ENCODE measurements at places on chromosomes 13 and 19.

GRCh38 chr19:45099467-45100191, 6.7 kb downstream of the PPP1R37 start:
- DNase-seq, result no peak

DNA sequence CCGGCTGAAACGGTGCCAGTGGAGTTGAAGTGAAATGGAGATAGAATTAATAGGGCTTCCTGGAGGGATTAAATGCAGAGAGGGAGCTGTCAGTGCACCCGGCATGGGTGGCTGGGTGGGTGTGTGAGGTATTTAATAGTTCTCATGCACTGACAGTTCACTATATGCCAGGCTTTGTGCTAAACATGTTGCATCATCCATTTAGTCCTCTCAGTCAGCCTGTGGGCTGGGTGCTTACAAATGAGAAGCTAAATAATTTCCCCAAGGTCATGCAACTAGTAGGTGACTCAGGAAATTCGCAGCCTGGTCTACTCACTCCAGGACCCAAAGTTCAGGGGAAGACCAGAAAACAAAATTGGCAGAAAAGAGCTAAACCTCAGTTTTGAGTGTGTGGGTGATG, 63.5 kb upstream of the SPATA13 start:
- DNase-seq, result no peak

DNA sequence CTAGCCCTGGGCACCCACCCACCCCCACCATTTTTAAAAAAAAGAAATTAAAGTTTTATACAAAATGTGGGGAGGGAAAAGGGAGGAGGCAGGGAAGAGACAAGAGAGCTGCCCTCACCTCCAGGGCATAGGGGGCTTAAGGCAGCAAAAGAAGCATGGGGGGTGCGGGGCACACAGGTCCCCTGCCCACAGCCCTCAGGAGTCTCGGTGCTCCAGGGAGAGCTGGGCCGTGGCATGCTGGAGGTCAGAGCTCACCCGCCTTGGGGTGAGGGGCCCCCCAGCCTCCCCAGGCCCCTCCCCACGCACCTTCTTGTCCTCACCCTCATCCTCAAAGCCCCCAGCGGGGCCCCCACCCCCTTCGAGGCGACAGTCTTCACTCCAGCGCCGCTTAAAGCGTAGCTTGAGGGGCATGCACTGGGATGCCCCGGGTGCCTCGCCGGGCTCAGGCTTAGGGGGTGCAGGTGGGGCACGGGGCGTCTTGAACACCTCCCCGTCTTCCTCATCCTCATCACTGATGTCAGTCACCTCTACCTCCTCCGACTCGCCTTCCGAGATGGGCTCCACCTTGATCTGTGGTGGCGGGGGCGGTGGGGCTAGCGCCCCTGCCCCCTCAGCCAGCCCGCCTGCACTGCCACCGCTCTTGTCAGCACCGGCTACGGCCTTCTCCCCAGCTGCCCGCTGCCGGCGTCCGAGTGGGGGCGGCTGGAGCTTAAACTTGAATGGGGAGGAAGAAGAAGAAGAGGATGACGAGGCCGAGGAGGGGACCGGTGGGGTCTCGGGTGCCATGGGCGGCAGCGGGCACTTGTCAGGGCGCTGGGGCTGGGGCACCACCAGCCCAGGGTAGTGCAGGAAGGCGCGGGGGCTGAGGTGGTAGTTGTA, 6.1 kb upstream of the GSK3A start:
- no peak for DNase-seq

DNA sequence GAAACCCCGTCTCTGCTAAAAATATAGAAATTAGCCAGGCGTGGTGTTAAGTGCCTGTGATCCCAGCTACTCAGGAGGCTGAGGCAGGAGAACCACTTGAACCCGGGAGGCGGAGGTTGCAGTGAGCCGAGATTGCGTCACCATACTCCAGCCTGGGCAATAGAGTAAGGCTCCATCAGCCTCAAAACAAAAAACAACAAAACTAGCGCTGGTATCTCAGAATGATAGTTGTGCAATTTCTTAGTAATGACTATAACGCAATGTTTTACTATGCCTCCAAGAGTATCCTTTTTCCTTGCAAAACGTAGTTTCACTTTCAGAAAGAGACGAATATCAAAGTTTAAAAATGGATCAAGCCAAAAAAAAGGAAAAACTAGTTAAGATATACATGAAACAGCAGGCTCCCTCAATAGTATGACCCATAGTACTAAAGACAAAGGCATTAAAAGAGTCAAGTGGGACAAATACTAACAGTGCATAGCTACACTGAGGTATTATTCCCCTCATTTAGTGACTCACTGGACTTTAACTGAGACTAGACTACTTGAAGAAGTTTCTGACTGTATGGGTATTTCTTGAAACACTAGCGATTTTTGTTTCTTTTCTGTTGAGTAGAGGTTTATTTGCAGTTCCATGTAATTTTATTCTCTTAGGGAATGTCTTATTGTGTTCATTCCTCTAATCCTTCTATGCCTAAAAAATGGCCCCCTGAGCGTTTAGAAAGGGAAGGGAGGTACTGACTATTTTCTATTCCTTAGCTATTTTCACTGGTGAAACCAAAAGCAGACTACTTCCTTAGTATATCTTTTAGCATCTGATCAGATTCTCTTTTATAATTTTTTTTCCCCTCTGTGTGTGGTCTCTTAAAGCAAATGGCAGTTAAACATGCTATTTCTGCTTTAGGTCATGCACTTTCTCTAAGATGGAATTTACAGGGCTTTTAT, 10.4 kb upstream of the ITM2B start:
- DNase-seq, result no peak

- no peak for DNase-seq
Measured at GRCh38 chr19:33502521-33502920, 19.1 kb downstream of the PEPD start.

DNA sequence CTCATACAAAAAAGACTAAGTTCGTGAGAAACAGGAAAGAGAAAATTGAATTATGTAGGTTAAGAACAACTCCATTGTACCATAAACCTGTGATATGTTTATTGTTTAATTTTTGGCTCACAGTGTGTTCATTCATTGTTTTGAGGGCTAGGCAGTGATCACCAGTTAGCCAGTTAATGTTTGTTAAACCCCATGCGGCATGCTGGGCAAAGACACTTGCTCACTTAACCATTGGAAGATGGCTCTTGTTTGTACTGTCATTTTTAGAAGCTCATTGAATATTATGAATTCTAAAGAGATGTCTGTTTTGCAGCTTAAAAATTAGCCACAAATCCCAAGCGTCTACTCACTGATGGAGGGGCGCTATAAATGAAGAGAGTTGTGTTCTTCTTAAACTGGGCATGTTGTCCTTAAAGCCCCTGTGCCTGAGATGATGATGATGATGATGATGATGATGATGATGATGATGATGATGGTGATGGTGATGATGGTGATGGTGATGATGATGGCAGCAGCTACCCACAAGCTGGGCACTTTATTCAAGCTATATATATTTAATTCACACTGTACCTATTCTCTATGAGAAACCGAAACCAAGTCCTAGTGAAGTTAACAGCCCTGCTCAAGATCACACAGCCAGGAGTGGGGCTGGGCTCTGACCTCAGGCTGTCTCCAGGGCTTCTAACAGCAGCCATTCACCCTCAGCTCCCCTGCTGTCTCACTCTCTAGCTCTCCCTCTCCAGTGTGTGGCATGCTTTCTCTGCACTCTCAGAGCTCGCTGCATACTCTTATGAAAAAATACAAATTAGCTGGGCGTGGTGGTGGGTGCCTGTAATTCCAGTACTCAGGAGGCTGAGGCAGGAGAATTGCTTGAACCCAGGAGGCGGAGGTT, 169.1 kb downstream of the SHISA2 start:
- DNase-seq, result no peak

- no peak for DNase-seq
Measured at GRCh38 chr13:42394711-42395085, 122.7 kb downstream of the AKAP11 start.

GRCh38 chr19:38047049-38047438, 140.0 kb downstream of the SIPA1L3 start:
- DNase-seq, result no peak

GRCh38 chr19:18388100-18388959, 2.4 kb downstream of the GDF15 start:
- no peak for DNase-seq

DNA sequence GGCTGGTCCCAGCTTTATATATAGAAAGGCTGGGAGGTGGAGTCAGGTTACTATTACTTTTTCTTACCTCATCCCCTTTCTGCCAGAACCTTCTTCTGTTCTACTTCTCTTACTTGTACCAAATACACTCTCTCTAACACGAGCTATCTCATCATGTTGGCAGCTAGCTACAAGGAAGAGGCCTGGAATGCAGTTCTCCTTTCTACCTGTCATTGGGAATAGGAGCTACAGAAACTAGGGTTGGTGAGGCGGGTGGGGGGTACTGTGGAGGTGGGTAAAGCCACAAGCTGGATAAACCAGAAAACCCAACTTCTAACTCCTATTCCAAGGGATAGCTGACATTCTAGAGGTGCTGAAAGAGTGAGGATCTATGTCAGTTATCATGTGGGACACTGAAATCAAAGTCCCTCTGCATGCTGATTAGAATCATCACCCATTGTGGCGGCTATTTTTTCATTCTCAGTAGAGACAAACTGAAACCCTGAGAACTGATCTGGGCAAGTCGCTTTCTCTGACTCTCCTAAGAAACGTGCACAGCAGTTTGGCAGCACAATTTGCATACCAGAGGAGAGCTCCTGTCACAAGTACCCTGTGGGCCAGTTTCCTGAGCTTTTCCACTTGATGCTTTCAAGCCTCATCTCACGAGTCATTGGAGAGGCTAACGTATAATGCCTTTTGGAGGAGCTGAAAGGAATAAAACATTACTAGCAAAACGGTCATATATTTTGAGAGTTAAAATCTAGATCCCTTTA, 358.1 kb downstream of the ENOX1 start:
- no peak for DNase-seq

DNA sequence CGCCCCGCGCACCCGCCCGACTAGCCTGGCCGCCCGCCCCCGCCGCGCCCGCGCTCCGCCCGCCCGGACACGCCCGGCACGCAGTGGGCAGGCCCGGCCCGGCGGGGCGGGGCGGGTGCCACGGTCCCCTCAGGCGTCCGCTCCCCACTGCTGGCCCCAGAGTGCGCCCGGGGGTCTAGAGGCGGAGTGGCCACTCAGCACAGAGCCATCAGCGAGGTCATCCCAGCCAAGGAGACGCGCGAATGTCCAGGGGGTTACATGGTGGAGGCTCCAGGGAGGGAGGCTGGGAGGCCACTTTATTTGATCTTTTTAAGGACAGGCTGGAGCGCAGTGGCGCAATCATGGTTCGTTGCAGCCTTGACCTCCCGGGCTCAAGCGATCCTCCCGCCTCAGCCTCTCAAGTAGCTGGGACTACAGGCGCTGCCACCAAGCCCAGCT, 236 bp upstream of the TINCR start:
- no peak for DNase-seq

DNA sequence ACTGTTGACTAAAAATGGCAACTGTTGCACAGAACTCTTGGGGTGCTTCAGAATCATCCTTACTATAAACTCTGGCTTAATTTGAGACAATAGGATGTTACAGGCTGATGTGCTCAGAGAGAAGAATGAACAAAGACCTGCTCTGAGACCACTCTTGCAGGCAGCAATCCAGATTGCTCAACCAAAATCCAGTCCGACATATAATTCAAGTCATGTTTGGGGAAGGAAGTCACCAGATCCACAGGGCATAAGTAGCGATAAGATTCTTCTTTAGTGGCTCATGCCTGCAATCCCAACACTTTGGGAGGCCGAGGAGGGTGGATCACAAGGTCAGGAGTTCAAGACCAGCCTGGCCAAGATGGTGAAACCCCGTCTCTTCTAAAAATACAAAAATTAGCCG, 20.6 kb downstream of the MTMR6 start:
- DNase-seq, result no peak

DNA sequence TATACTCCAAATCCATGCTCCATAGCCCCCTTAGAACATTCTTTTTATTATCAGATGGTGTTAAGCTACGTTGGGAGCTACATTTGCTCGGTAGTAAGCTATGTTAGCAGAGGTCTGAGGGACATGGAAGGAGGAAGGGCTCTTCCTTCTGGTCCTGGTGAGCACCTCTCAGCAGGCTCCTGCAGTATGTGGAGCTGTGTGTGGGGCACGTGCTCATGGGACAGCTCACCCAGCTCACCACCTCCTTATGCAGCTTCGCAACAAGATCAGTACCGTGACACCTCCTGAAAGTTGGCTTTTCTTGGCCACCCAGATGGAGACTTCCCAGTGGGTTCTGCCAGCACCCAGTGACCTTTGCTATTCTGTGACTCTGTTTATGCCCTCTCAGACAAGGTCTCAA, 400.5 kb upstream of the SLC10A2 start:
- DNase-seq, result no peak

- no peak for DNase-seq
Measured at GRCh38 chr13:39963612-39964011, 308.1 kb downstream of the COG6 start.

GRCh38 chr13:100363874-100364273, 224.7 kb downstream of the GGACT start:
- peak; percentile 61 for DNase-seq

DNA sequence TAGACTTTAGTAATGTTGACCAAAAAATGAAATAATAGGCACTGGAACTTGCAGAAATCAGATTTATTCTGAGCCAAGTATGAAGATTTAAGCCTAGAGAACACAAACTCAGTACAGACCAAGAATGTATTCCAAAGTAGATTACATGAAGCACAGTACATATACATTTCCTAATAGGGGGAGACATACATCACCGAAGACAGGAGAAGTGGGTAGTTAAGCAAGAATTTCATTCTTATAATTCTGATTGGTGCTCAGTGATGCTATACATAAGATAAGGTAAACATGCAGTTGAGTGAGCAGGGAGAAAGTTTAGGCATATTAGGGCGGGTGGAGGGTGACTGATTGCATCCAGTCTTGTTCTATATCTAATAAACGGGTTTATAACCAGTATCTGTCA, 2218.8 kb downstream of the PCDH9 start:
- DNase-seq, result no peak

DNA sequence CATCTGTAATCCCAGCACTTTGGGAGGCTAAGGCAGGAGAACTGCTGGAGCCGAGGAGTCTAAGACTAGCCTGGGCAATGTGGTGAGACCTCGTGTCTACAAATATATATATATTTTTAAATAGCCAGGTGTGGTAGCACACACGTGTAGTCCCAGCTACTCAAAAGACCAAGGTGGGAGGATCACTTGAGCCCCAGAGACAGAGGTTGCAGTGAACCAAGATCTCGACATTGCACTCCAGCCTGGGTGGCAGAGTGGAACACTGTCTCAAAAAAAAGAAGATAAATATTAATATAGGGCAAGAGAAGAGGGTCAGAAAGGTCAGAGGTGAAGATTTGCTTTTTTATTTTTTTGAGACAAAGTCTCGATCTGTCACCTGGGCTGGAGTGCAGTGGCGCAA, 5.5 kb upstream of the MRPL4 start:
- DNase-seq, result no peak

- no peak for DNase-seq
Measured at GRCh38 chr19:55353803-55354697, 469 bp downstream of the COX6B2 start.

All from astrocyte (in vitro differentiated cells and primary cell).